ENCODE measurements at places on chromosomes 12 and 14. TPM values are rescaled to one million over a fixed set of nuclear protein-coding genes. Genes with fewer than 3 reads are reported as not detected.

Gene SMCO3
- 0.46 TPM for total RNA-seq

Gene SYT1
- total RNA-seq = 0.59 TPM

Gene SSTR1
- 1.2 TPM for total RNA-seq

Gene CISTR
- not detected for total RNA-seq

Gene PYGL
- 134 TPM for total RNA-seq

Gene TAS2R30
- 2.2 TPM for total RNA-seq

Gene GALNT6
- 75.0 TPM for total RNA-seq

Gene GARIN6
- total RNA-seq = not detected

Gene GALNT16
- 0.11 TPM for total RNA-seq

- no peak for DNase-seq
Observed at GRCh38 chr14:97640031-97640430, 842.8 kb downstream of the VRK1 start.

DNA sequence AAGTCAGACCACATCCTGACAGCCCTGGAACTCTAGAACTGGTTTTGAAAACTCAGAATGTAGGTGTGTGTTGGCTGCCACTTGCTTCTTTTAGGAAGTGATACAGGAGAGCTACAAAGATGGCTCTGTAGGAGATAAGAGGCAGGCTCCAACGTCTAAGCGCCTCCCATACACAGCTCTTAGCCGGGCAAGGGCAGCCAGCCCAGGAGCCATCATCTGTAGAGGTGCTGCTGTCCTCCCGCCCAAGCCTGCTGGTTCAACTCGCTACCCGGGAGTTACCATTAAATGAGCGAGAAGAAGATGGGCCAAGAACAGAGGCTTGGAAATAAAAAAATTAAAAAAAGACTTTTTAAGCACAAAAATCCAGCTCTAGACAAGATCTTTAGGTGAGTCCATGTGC, 61.2 kb upstream of the DIO3 start:
- no peak for DNase-seq

- DNase-seq = no peak
Observed at GRCh38 chr12:30740274-30740673, 14.5 kb downstream of the CAPRIN2 start.

GRCh38 chr14:91237219-91237618, 7.3 kb downstream of the GPR68 start:
- no peak for DNase-seq

GRCh38 chr12:4322726-4323125, 1.7 kb downstream of the TIGAR start:
- DNase-seq = no peak

- DNase-seq = no peak
Observed at GRCh38 chr14:101229666-101230065, 326.1 kb upstream of the RTL1 start.

DNA sequence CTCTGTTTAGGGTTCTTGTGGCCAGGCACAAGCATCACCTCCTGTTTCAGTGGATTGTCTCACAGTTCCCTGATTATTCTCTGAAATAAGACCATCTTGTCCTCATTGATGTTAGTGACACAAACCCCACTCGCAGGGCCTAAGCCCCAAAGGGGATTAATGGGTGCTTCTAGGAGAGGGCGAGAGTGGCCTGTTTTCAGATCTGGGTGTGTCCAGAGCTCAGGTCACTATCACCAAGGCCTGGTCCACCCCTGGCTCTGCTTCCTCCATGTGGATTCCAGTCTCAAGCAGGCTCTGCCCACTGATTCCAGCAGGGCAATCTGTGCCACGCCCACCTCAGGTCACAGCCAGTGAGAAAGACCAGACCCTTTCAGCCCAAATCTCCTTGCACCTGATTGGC, 361.9 kb downstream of the ADGRD1 start:
- DNase-seq = no peak

DNA sequence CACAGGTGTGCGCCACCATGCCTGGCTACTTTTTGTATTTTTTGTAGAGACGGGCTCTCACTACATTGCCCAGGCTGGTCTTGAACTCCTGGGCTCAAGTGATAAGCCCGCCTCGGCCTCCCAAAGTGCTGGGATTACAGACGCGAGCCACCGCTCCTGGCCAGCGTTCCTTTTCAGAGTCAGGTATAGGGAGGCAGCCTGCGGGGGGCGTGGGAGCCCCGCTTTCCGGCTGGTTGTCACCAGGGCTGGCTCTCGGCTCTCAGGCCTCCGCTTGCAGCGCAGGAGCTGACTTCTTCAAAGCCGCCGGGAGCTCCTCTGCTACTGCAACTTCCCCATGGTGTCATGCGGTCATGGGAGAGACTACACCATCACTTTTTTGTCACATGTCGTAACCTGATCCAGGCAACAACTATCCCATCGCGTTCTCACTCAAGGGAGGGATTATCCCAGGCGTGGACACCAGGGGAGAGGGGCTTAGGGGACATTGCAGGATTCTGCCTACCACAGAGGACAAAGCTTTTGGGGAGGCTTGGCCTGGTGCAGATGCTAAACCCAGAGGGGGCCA, 129.4 kb downstream of the SCARB1 start:
- no peak for DNase-seq

DNA sequence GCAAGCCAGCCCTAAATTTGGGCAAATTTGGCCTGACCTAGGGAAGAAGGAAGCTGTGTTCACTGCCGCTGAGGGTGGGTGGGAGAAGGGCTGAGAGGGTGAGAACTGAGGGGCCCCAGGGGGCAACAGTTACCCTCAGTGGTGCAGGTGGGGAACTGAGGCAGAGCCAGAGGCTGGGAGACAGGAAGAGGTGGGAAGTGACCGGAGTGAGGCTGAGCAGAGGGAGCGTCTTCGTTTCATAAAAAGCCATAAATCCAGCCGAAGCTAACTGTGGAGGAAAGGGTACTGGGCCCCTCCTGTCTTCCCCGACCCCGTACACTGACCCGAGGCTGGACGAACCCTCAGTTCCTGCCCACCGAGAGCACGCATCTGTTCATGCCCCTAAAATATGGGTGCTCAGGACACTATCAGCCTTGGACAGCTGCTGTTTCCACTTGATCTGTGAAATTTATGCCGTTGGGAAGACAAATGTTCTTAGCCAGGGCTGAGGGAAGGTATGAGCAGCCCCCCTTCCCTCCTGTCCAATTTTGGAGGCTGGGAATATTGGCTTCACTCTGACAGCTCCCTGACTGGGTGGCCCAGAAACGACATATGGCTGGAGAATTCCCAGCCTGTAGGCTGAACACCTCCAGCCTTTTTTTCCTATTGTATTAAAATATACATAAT, 116.5 kb downstream of the KIF26A start:
- DNase-seq = no peak

DNA sequence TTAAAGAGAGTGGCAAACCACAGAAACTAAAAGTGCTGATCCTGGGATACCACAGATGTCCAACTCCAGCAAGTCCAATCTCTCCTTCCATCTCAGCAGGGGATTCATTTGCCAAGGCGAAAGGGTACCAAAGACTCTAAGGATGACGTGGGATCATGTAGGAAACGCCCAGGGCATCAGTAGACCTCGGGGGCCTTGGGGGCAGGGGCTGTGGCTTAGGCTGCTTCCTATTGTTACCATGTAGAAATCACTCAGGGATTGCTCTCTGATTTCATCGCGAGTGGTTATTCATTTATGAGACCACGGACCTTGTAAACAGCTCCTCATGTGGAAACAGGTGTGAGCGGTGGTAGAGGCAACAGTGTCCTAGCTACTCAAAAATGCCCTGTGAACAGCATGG, 149.3 kb upstream of the FKBP4 start:
- no peak for DNase-seq

DNA sequence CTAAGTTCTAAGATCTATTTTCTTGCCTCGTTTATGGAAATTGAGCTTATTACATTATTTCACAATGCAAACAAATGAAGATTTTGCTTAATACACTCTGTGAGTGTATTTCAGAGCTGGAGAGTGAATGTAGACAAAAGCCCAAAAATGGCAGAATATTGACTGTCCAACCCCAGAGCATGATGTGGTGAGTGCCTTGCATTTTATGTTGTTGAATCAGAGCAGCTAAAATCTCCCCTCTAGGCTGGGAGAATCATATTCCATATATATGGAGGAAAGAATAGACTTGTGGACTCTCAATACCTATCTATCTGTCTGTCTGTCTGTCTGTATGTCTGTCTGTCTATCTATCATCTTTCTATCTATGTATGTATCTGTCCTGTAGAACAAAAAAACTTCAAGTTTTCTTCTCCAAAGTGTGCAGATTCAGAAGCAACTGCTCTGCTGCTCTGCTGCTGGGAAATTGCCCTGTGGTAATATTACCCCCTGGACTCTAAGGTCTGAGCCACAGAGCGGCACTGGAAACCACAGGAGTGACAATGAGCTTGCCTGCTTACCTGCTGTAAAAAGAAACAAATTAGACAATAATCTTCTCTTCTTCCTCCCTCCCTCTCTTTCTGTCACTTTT, 209.4 kb upstream of the PRICKLE1 start:
- no peak for DNase-seq

DNA sequence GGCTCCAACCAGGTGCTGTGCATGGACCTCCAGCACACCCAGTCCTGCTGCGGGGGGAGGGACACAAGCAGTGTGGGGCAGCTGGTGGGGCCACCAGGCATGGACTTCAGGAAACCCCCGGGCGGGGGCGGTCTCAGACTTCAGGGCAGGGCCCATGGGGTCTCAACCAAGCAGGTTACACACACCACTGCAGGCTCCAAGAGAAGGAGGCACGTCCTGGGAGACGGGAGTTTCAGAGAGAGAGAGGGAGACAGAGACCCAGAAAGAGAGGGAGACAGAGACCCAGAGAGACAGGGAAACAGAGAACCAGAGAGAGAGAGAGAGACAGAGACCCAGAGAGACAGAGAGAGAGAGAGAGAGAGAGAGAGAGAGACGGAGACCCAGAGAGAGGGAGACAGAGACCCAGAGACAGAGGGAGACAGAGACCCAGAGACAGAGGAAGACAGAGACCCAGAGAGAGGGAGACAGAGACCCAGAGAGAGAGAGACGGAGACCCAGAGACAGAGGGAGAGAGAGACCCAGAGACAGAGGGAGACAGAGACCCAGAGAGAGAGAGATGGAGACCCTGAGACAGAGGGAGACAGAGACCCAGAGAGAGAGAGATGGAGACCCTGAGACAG, 128.9 kb downstream of the NCOR2 start:
- DNase-seq = no peak

DNA sequence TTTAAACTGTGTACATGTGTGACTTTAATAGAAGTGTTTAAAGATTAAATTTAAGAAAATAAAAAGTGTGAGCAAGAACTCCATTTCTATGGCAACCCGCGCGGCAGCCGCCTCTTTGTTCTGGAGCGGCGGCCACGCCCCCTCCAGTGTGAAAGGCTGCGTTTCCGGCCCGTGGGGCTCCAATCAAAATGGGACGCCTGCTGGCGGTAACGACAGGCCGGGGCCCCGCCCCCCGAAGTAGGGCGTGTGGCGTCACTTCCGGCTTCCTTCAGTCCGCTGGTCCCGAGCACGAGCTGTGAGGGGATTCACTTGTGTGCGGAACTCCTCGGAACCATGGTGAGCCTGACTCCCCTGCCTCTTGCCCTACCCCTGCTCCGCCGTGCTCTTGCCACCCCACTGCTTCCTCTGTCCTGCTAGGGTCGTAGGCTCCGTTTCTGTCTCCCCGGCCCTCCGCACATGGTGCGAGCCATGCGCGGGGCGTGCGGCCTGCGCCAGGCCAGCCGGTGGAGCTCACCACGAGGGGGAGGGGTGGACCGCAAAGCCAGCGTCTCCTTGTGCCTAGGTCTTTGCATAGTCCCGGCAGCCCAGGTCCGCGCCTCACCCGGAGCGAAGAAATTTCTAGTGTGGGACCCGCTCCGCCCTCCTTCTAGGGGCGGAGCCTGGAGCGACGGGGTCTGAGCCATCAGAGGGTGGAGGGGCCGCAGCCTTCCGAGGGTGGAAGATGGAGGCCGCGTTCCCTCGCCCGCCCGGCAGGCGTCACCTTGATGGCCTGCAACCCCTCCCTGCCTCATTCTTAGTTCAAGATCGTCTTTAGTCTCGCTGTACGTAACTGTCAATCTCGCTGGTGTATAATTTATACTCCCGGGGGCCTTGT, at the start of gene CCT2:
Gene CCT2, plus strand, starts transcription at position 271 of the 874 bp plus-strand sequence. Its CDS starts 63 bp downstream, at position 334.
- DNase-seq = peak; percentile 85

GRCh38 chr14:41699486-41699885, 92.8 kb downstream of the LRFN5 start:
- DNase-seq = no peak

DNA sequence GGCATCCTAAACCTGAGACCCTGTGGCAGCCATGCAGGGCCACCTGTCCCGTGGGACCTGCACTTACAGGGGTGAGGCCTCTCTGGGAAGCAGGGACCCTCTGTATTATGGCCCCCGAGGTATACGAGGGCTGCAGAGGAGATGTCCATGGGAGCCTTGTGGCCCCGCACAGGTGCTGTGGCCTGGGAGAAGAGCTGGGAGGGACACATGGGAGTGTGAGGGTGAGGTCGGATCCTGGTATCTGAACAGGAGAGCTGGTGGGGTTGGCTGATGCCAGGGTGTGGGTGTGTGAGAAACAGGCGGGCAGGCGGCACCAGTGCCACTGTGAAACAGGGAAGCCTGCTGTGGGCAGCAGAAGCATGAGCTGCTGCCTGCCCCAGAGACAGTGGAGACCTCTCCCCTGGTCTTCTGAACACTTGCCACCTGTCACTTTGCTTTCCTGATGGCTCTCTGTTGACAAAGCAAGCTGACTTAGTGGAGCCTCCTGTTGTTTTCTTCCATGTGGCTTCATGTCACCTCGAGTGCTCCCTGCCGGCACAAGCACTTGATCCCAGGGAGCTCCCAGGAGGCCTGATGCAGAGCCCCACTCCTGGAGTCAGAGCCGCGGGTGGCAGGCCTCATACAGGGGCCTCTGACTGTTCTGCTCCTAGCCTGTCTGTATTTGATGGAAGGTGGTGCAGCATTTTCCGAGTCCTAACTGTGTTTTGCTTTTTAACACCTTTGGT, 19.8 kb upstream of the AMN start:
- no peak for DNase-seq

DNA sequence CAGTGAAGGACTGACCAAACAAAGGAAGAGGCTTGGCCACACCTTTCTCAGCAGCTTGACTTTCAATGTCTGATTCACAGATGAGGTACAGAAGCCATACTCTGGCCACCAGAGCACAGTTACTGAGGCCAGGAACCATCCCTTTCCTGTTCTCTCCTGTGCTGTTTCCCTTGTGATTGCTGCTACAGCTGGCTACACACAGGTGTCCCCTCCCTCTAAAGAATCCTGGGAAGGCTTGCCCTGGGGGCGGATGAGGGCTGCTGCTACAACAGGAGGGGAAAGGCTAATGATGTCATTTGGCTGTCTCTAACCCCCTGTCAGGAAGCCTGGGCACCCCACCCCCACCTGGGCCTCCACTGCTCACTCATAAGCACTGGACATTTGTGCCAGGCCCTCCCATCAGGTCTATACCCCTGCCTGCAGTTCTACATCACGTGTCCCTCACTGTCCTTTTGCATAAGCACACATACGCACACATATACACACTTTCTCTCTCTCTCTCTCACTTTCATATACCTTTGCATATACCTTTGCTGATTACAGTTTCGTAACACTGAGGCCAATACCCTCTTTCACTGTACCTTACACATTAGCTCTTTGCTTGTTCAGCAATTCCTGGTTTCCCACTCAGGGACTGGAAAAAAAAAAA, 41.4 kb downstream of the PRPF40B start:
- peak; percentile 62 for DNase-seq

- no peak for DNase-seq
Observed at GRCh38 chr12:130955238-130955816, 1.6 kb downstream of the ADGRD1 start.

GRCh38 chr12:52924764-52925716, 20.2 kb upstream of the KRT8 start:
- DNase-seq = peak; percentile 75

GRCh38 chr12:93915411-93915810, 233.0 kb upstream of the PLXNC1 start:
- DNase-seq = no peak
